ENCODE measurements at places on chromosomes 5 and 9.

GRCh38 chr5:1762883-1763547, 36.6 kb downstream of the MRPL36 start:
- H3K4me1 ChIP-seq, result no peaks in the 10 kb centered on the region
- no peaks in the 10 kb centered on the region for H3K36me3 ChIP-seq
- H3K4me3 ChIP-seq, result no peak overlapping the region
- no peaks in the 10 kb centered on the region for H3K27me3 ChIP-seq

- no peak overlapping the region for H3K27ac ChIP-seq
- DNase-seq, result no peak
- no peaks in the 10 kb centered on the region for H3K36me3 ChIP-seq
- no peaks in the 10 kb centered on the region for H3K27me3 ChIP-seq
- H3K4me3 ChIP-seq, result no peak overlapping the region
Observed at GRCh38 chr5:117333011-117333410, 758.4 kb upstream of the SEMA6A start.

GRCh38 chr5:81779125-81779915, 28.4 kb upstream of the SSBP2 start:
- no peak overlapping the region for H3K4me3 ChIP-seq
- H3K27ac ChIP-seq, result peak overlapping the region; percentile 96
- no peaks in the 10 kb centered on the region for H3K36me3 ChIP-seq
- DNase-seq, result peak; percentile 89
- no peaks in the 10 kb centered on the region for H3K27me3 ChIP-seq

GRCh38 chr5:40399349-40399748, 280.4 kb upstream of the PTGER4 start:
- no peaks in the 10 kb centered on the region for H3K27me3 ChIP-seq
- H3K27ac ChIP-seq, result no peak overlapping the region
- no peak for DNase-seq

DNA sequence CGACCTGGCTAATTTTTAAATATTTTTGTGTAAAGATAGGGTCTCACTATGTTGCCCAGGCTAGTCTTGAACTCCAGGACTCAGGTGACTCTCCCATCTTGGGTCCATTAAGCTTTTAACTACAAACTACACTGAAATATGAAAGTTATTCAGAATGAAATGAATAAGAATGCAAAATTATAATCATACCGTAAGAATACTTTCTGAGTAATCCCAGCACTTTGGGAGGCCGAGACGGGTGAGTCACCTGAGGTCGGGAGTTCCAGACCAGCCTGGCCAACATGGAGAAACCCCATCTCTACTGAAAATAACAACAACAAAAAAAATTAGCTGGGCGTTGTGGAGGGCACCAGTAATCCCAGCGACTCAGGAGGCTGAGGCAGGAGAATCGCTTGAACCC, 1.1 kb upstream of the ORM1 start:
- H3K27me3 ChIP-seq, result no peaks in the 10 kb centered on the region
- DNase-seq, result no peak
- no peaks in the 10 kb centered on the region for H3K4me1 ChIP-seq
- no peak overlapping the region for H3K27ac ChIP-seq
- H3K36me3 ChIP-seq, result no peaks in the 10 kb centered on the region

DNA sequence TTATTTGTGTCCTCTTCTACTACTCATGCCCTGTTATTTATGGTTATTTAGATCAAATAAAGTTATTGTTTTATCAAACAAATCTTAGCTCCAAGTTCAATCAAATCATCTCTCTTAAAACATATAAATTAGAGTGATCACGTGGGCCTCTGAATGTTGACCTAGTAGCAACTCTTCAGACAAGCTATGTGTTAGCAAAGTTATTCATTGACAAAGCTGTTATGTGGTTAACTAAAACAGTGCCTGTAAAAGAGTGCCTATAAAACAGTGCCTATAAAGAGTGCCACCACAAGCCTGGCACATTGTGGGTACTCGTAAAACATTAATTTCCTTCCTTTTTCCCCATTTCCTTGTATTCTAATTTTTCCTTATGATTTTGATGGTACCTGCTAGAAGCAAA, 421.9 kb downstream of the HCN1 start:
- no peaks in the 10 kb centered on the region for H3K4me1 ChIP-seq
- no peak overlapping the region for H3K27ac ChIP-seq
- no peak overlapping the region for H3K4me3 ChIP-seq
- H3K27me3 ChIP-seq, result no peaks in the 10 kb centered on the region
- no peak for DNase-seq

DNA sequence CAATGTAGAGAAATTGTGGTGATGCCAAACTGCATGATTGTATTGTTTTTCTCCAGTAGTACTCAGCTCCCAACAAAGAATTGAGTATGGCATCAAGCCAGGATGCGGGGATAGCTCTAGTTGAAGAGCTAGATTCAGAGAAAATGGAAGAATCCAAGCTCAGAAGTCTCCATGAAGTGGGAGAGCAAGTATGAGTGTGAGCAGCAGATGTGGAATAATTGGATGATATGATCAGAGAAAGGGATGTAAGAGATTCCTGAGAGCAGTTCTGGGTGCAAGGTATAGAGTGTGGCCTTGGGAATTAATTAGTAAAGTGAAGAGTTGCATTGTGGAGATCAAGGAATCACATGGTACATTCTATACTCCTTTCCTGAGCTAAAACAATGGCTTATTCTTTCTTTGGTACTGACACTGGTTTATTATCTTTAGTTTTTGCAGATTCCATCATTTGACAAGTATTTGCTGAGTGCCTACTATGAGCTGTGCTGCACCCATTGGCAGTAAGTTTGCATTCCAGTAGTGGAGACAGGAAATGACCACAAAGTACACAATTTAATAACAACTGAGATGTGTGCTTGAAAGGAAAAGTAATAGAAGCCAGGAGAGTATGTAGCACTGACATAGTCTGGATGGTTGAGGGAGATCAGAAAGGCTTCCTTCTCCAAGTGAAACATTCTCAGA, 177.1 kb downstream of the CPLANE1 start:
- H3K36me3 ChIP-seq, result no peaks in the 10 kb centered on the region
- peaks cover 2% of the 10 kb centered on the region for H3K4me1 ChIP-seq
- H3K27me3 ChIP-seq, result no peaks in the 10 kb centered on the region
- no peak for DNase-seq

GRCh38 chr5:135317286-135317685, 81.7 kb downstream of the MACROH2A1 start:
- H3K27ac ChIP-seq, result no peak overlapping the region
- H3K36me3 ChIP-seq, result no peaks in the 10 kb centered on the region
- DNase-seq, result no peak
- H3K4me1 ChIP-seq, result no peaks in the 10 kb centered on the region
- no peak overlapping the region for H3K4me3 ChIP-seq
- no peaks in the 10 kb centered on the region for H3K27me3 ChIP-seq

DNA sequence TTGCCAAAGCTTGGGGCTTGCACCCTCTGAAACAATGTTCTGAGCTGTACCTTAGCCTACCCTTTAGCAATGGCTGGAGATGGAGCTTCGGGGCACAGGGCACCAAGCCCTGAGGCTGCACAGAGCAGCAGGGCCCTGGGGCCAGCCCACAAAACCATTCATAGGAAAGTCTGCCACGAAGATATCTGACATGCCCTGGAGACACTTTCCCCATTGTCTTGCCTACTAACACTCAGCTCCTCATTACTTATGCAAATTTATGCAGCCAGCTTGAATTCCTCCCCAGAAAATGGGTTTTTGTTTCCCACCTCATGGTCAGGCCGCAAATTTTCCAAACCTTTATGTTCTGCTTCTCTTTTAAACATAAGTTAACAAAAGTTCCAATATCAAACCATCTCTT, 105.7 kb downstream of the DTWD2 start:
- H3K27me3 ChIP-seq, result no peaks in the 10 kb centered on the region
- DNase-seq, result no peak
- no peaks in the 10 kb centered on the region for H3K36me3 ChIP-seq

DNA sequence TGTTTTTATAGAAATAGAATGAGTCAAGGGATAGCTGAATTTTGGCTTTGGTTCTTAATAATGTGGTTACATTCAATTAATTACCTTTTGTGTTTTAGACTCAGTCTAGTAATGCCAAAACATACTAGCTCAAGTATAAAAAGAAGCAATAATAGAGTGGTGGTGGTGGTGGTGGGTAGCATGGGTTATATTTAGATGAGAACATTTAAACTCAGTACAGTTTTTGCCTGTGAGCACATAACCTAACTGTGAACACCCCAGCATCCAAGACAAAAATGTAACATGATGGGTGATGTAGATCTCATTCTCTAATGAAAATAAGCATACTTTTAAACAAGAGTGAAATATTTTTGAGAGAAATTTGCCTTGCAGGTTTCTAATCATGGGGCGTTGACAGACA, 14.2 kb downstream of the CPEB4 start:
- H3K4me1 ChIP-seq, result peaks cover 7% of the 10 kb centered on the region
- H3K36me3 ChIP-seq, result no peaks in the 10 kb centered on the region

- no peak overlapping the region for H3K4me3 ChIP-seq
- no peaks in the 10 kb centered on the region for H3K36me3 ChIP-seq
- peak; percentile 38 for DNase-seq
Observed at GRCh38 chr9:36888551-36888950, 145.5 kb downstream of the PAX5 start.

GRCh38 chr9:124496463-124496862, 10.7 kb downstream of the NR5A1 start:
- H3K36me3 ChIP-seq, result no peaks in the 10 kb centered on the region
- no peaks in the 10 kb centered on the region for H3K27me3 ChIP-seq
- H3K27ac ChIP-seq, result no peak overlapping the region

- no peaks in the 10 kb centered on the region for H3K36me3 ChIP-seq
- H3K4me1 ChIP-seq, result no peaks in the 10 kb centered on the region
- H3K27ac ChIP-seq, result no peak overlapping the region
- no peaks in the 10 kb centered on the region for H3K27me3 ChIP-seq
Observed at GRCh38 chr5:56167519-56167918, 65.6 kb downstream of the ANKRD55 start.

GRCh38 chr5:86461169-86461956, 156.4 kb upstream of the COX7C start:
- no peaks in the 10 kb centered on the region for H3K36me3 ChIP-seq
- peak overlapping the region; percentile 52 for H3K27ac ChIP-seq
- H3K27me3 ChIP-seq, result no peaks in the 10 kb centered on the region
- DNase-seq, result no peak
- H3K4me3 ChIP-seq, result no peak overlapping the region

DNA sequence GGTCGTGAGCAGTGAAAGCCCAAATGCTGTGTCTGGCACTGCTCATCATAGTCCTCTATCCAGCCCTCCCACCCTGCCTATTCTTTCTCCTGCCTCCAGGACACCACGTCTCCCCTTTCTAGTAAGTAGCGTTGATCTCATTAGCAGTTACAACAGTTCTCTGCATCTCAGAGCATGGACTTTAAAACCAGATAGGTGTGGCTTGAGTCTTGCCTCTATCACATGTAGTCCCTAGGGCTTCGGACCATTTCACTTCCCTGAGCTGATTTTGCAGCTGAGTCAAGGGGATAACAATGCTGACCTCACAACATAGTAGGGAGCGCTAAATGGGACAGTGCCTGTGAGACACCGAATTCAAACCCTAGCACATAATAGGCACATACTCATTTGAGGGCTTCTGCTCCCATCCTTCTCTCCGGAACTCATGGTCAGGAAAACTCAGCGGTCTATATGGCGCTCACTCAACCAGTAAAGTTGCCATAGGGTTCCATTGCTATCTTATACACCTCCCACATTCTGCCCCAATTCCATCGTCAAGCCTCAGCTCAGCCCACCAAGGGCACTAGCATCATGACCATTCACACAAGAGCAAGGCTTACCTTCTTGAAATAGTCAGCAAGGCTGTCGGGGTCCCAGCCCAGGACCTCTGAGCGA, 515 bp downstream of the LCP2 start:
- H3K4me3 ChIP-seq, result no peak overlapping the region
- H3K4me1 ChIP-seq, result no peaks in the 10 kb centered on the region
- H3K27me3 ChIP-seq, result no peaks in the 10 kb centered on the region

DNA sequence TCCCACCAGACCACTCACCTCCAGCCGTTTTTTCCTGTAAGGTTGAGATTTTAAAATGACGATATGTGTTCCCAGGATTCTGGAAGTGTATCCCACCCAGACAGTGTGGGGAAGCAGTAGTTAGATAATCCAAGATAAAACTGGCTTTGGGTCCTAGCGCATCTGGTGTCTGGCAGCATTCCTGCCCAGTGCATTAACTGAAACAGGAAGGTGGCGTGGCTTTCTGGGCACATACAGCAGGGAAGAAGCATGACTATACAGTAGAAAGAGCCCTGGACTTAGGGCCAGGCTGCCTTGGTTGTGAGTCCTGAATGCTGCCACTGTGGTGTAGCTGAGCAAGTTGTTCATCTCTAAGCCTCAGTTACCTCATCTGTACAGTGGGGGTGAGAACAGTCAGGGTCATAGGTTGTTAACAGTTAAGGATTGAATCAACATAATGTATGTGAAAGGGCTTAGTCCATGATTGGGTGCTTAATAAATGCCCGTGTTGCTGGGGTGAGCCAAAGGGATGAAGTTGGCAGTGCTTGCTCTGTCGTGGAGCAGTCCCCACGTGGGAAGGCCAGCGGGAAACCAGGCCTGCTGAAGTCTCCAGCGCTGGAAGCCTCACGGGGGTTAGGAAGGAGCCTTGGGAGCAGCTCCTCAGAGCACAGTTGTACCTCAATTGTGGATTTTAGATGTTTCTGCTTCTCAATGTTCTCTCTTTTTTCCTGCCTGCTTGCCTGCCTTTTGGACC, 18.0 kb downstream of the CLTA start:
- no peaks in the 10 kb centered on the region for H3K27me3 ChIP-seq
- no peak for DNase-seq

- no peaks in the 10 kb centered on the region for H3K27me3 ChIP-seq
- no peaks in the 10 kb centered on the region for H3K36me3 ChIP-seq
- H3K4me1 ChIP-seq, result no peaks in the 10 kb centered on the region
- no peak overlapping the region for H3K4me3 ChIP-seq
- H3K27ac ChIP-seq, result no peak overlapping the region
Observed at GRCh38 chr9:277601-278295, 63.1 kb downstream of the DOCK8 start.

GRCh38 chr9:129509533-129509928, 111.4 kb downstream of the C9orf50 start:
- H3K4me1 ChIP-seq, result no peaks in the 10 kb centered on the region
- H3K27me3 ChIP-seq, result no peaks in the 10 kb centered on the region
- no peaks in the 10 kb centered on the region for H3K36me3 ChIP-seq
- no peak overlapping the region for H3K4me3 ChIP-seq
- no peak overlapping the region for H3K27ac ChIP-seq

DNA sequence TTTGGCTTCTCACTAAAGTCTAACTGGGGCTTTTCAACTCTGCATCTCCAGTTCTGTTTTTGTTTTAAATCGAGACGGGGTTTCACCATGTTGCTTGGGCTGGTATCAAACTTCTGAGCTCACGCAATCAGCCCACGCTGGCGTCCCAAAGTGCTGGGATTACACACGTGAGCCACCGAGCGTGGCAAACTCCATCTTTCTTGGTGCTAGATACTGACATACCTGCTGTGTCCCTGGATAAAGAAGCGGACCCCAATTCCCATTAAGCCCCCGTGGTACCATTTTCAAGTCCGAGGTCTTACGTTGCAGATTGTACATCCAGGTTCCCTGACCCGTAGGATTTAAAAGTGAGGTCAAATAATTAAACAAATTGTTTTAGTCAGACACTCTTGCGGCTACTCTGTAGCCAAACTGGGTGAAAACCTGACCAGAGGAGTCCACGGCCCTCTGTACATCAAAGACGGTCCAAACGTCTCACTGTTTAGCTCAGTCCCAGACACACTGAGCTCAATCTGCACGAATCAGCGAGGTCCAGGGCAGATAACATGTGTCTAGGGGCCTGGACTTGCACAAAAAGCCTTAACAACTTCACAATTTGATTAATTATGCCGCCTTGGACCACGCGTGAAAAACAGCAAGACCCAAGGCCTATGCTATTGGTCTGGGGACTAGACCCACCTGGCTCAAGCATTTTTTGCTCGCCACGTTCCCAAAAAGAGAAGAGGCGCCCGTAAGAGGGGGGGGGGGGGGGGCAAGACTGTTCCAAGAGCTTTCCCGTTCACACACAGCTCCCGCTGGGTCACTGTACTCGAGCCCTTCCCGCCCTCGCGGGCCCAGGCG, 727 bp upstream of the DNAJA1 start:
- H3K36me3 ChIP-seq, result no peaks in the 10 kb centered on the region
- no peak for DNase-seq
- H3K4me3 ChIP-seq, result peak overlapping the region; percentile 54
- H3K27ac ChIP-seq, result peak overlapping the region; percentile 71
